ENCODE measurements at places on chromosomes 6 and 20.

DNA sequence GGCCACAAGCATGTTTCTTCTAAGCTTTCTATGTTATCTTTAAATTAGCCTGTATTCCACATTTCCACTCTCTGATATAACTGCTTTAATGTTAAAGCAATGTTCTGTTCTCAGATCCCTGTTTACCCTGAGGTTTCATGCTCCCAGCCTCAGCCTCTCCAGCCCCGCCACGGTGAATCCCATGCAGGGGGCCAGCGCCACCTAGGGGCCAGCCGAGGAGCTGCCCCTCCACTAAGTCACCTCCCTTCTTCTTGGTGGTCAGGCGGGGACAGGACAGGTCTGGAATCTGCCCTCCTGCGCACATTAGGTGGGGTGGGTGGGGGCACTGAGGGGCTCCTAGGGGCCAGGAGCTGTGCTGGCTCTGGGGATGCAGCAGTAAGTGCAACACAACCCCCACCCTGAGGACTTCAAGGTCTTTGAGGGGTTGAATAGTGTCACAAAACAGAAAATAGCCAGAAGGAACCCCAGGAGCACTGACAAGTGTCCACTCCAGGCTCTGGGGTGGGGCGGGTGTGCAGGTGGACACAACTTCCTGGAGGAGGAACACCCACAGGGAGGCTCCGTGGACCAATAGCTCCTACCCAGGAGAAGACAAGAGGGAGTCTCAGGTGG, 61.6 kb downstream of the RAB44 start:
- DNase-seq: peak; percentile 55

GRCh38 chr20:53984356-53985149, 85.8 kb downstream of the BCAS1 start:
- no peak for DNase-seq

GRCh38 chr6:136980070-136980469, 58.0 kb downstream of the SLC35D3 start:
- no peak for DNase-seq

- no peak for DNase-seq
These were observed 53.0 kb downstream of the DEK start for GRCh38 chr6:18211338-18211737.
